Stimulated activated CD8-positive, alpha-beta memory T cell treated with anti-CD3 and anti-CD28 coated beads, Interleukin-12 subunit alpha, Interleukin-12 subunit beta, amount 100 ng/mL, for 1 hour (primary cell): ENCODE measurements at places on chromosomes 1 and 21.

GRCh38 chr1:1000357-1001056 lies 610 bp upstream of the HES4 start:
- DNase-seq, result no peak

DNA sequence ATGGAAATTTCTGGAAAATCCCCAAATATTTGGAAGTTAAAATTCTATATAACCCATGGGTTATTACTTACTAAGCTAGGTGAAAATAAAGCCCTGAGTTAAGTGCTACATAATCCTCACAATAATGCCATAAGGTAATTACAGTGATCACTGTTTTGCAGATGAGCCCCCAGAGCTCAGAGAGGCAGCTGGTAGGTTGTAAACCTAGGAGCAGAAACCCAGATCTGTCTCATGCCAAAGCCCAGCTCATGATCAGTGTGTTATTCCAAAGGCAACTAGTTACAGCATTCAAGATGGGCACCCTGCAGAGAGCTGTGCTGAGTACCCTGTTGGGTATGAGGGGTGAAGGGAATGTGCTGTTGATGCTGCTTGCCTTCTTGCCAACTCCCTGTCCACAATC lies 10.8 kb upstream of the MYOG start:
- no peak for DNase-seq

- DNase-seq, result no peak
These were observed 12.1 kb upstream of the SGIP1 start for GRCh38 chr1:66521721-66522365.

- DNase-seq, result no peak
These were observed 15.7 kb upstream of the TMEM51 start for GRCh38 chr1:15137809-15138208.

DNA sequence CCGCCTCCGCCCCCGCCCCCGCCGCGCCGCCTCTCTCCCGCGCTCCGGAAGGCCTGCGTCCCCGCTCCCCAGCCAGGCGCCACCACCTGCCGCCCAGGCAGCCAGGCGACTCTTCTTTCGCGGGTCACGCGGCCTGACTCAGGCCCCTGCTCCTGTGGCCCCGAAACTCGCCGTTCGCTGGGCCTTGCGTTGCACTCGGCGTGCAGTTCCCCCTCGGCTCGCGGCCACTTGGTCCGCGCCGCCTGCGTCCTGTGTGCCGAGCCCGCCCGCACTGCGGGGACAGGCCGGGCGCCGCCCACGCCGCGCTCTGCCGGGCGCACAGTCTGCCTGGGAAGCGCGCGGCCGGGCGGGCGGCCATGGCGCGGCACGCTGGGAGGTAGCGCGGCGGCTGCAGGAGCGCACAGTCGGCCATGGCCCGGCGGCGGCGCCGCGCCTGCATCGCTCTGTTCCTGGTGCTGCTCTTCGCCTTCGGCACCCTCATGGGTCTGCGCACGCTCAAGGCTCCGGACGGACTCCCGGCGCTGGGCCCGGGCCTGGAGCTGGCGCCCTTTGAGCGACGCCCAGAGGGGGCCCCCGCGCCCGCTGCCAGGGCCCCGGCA lies at the start of gene MANEAL:
TSS of gene MANEAL (plus strand) at position 75 of the 599 bp plus-strand sequence. CDS start at position 411, 336 bp downstream.
- DNase-seq, result no peak

DNA sequence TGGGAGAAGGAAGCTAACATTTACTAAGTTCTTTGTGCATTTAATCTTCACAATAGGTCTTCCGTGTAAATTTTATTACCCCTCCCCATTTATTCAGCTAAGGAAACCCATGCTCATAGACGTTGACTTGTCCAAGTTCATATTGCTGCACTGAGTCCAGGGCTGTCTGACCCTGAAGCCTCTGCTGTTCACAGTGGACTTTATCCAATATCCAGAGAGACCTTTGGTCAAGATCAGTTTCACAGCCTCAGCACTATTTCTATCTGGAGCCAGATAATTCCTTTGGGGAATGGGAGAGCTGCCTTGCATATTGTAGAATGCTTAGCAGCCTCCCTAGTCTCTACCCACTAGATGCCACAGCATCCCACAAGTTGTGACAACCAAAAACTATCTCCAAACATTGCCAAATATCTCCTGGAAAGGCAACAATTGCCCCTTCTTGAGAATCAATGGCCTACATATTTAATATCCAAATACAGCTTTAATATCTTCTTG lies 26.4 kb downstream of the ILDR2 start:
- DNase-seq, result no peak

DNA sequence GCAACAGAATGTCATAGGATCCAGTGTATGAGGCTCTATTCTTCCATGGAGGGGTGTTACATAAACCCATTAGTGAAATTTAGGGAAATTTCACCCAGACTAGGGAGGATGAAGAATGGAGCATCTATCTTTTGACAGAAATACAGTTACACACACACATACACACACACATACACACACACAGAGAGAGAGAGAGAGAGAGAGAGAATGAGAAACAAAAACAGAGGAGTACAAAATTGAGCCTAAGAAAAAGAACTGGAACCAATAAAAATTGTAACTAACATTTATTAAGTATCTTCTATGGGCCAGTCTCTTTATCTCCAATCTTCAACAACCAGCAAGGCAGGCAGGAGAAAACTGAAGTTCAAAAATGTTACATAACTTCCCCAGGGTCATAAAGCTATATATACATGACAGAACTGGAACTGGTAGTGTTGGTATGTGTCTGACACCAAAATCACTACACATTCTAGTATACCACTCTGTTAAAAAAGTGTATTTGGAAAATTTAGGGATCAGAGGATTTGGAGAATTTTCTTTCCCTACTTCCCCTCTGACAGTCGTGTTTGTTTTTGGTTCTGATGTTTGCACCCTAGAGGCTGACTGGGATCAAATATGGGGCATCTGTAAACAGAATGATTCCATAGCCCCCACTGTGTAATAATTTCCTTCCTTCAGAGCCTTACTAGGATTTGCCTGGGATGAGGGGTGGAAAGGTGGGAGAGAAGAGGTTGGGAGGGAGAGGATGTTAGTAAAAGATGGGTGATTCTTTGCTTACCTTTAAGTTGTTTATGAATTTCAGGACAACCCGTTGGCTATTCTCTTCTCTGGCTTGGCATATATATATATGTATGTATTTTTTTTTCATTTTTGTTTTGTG lies 1.0 kb upstream of the ZFYVE9 start:
- DNase-seq, result no peak
